ENCODE measurements at places on chromosomes 5 and 9.

DNA sequence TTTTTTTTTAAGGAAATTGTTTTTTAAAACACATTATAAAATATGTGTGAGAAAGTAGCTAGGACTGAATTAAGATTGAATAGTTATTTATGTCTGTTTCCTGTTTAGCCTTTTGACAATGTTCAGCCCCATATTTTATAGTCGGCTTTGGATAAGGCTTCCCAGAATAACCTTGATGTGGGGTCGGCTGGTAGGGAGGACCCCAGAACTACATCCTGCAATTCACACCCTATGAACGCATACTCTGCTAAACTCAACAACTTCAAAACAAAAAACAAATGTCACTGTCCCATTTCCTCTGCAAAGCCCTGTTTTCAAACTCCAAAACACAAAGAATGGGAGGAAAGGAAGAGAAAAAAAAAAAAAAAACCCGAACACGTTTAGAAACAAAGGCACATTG, 63.1 kb downstream of the ARL15 start:
- DNase-seq: no peak

DNA sequence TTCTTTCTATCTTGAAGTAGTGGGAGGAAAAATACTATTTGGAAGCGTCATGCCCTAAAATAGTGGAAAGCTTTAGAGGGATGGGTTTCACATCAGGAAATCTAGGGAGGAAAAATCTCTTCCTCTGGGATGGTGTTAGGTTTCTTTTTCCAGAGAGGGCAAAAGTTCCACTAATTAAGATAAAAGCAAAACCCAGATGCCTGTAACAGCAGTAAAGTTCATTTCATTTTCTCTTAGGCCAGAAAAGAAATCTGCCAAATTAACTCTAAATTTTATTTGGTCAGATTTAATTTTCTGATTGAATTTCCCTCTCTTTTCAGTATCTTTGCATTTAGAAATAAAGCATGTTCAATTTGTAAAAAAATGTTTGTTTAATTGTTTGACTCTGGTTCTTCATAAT, 88.8 kb downstream of the LURAP1L start:
- no peak for DNase-seq

GRCh38 chr5:555058-555623, 30.9 kb upstream of the SLC9A3 start:
- no peak for DNase-seq

DNA sequence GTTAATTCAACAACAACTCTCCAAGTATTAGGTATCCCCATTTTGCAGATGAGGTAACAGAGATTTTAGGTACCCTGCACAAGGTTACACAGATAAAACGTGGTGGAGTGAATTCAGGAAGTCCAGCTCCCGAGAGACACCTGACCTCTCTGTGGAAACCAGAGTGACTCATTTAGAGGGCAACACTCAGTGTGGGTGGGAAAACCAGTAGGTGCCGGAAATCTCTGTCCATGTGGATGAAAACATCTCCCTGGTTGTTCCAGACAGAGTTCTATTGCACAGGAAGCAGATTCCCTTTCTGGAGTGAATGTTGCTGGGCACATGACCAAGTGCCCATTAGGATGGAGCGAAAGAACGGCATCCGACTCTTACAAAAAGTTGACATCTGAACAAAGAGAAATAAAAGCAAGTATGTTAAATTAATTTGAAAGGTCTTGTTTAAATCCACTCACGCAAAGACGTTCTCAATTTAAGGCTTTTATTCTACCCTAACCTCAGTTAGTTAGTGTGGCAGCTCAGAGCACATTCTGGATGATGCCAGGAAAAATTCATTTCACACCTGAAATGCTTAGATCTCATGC, 391.9 kb upstream of the WWC1 start:
- DNase-seq: no peak

DNA sequence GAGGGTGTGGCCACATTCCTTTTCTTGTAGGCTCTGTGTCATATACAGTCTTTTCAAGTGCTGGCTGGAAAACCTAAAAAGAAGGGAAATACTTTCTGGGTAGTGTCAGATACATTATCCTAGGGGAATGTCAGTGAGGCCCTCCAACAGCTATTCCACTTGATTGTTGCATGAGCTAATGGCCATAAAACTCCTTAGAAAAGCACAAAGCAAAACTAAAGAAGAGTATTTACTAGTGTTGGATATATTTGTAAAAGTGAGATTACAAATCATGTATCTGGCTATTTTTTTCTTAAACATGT, 829 bp downstream of the ANXA1 start:
- no peak for DNase-seq

GRCh38 chr9:98596486-98596885, 112.2 kb downstream of the GABBR2 start:
- DNase-seq: no peak

DNA sequence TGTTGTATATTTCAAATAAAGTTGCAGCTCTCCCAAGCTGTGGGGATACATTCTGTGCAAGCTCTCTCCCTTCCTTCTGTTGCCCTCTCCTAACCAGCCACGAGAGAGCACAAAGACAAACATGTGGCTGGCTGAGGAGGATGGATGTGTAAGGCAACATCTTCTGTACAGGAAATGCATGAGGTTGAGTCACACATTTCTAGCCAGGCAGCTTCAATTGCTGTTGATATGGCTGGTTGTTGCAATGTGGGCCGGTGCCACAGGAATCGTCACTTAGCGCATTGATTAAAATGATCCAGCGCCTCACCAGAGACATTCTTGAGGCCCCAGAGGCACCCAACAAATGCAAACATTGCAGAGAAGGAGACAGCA, 207.1 kb downstream of the ICE1 start:
- no peak for DNase-seq

DNA sequence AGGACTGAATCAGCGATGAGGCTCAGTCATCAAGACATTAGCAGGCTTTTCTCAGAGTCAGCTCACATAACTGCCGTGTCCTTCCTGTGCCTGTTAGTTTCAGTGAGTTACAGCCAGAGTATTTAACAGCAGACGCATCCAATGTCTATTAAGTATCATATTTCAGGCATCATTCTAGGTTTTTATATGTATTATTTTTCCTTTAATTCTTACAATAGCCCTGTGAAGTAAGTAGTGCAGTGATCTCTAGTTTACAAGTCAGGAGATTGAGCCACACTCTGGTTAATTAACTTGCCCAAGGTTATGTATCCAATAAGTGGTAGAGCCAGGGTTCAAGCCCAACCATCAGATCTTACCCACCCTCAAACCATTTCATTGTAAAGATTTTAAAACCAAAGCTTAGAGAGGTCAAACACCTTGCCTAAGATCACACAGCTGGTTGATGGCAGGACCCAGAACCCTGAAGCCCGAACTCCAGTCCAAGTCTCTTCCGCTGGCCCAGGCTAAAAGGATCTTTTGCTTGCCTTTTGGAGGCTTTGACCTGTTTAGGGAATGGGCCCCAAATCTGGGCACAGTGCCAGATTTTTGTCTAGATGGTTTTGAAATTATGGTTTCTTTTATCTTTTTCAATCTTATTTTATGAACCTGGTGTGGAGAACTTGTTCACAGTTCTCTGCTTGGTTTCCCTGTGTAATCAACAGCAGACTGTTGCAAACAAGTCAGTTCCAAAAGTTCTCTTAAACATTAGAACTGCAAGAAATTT, 261.2 kb upstream of the CLINT1 start:
- DNase-seq: no peak

DNA sequence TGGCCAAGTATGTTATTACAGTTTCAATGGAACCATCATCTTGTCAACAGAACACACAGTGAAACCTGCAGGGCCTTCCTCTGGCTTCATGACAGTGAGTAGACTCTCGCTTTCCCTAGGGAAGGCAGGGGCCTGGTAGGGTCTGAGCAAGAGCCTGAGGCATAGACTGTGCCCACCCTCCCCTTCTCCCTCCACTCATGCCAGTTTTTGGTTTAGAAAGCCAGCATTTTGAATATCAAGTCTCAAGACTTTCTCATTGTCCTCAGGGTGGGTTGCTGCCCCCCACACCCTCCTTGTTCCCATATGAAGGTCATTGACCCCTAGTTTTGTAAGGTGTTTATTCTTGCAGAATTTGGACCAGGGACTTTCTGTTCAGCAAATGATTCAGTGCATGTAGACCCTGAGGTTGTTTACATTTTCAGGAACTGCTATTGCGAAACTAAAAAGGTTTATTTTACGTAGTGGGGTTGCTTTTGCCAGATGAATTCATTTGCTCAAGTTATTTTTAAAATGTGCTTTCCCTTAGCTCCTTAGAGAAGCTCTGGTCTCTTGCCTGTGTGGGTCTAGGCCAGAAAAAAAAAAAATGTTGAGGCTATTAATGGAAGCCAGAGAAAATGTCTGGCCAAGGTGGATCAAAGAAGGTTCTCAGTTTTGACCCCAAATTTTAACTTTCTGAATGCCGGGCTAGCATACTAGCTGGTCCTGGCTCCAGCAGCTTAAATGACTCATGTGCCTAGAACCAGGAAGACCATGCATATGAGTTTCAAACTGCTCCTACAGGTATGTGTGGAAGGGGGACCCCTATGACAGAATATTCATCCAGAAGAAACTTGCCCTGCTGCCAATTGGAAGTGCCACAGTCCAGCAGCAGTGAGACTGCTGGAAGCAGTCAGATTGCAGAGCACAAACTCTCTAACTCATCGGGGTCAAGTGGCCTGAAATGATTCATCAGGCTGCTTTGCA, 10.1 kb upstream of the MOB3B start:
- peak; percentile 55 for DNase-seq

DNA sequence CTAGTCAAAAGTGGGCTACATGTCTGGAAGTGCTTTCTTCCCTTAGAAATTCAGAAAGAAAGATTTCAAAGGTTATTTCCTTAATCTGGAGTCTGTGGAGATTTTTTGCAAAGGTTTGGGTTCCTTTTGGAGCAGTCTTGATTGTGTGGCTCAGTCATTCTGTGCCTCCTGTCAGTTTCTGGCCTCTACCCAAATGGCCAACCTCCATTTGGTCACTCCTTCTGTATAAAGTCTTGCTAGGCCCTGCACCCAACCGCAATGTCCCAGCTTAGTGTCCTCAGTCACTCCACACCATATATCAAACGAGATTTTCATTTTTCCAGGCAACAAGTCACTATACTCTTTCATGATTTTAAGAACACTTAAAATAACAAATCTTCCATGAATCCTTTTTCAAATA, 199.6 kb downstream of the NTRK2 start:
- DNase-seq: no peak

GRCh38 chr5:122738088-122738487, 36.8 kb upstream of the SNX2 start:
- DNase-seq: no peak

DNA sequence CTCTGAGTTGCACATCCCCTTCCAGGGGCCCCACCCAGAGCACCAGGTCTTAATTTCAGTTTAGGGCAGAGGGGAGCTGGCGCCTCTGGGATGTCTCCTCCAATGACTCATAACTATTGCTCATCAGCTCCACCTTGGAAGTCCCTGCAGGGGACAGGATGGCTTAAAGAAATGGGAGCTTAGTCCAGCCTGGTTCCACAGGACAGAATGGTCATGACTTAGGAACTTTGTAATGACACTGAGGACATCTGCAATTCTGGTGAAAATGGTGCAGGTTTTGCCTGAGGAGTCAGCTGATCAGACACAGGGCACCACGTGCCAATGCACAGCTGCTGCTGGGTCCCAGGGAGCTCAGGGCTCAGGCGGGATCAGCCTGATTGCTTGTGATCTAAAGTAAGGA, 16.4 kb upstream of the PPP1R26 start:
- no peak for DNase-seq

GRCh38 chr9:16873126-16873802, 2.8 kb upstream of the BNC2 start:
- no peak for DNase-seq

DNA sequence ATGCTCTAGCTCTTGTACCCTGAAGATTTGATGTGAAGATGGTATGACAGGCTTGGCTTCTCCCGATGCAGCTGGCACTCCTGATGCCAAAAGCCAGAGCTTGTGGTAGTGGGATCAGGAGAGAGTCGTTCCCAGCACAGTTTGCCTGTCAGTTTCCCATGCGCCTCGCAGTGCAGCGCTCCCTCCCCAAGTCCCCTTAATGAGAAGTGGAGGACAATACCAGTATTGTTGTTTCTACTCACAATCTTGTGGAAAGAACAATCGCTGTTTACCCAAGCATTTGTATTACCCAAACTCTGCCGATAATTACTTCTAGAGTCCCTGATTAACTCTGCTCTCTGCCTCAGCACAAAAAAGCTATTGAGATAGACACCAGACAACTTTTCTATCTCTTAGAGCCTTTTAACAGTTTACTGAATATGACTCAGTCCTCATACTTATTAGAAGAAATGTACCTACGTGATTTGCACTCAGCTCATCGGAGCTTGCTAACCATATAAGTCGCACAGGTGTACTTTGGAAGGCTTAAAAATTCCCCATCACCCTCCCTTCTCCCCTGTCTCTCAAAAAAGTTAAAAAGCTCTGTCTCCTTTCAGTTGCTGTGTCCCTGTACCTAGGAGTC, 283.2 kb upstream of the TMEM161B start:
- peak; percentile 32 for DNase-seq

GRCh38 chr9:105038051-105038450, 110.1 kb upstream of the ABCA1 start:
- no peak for DNase-seq

DNA sequence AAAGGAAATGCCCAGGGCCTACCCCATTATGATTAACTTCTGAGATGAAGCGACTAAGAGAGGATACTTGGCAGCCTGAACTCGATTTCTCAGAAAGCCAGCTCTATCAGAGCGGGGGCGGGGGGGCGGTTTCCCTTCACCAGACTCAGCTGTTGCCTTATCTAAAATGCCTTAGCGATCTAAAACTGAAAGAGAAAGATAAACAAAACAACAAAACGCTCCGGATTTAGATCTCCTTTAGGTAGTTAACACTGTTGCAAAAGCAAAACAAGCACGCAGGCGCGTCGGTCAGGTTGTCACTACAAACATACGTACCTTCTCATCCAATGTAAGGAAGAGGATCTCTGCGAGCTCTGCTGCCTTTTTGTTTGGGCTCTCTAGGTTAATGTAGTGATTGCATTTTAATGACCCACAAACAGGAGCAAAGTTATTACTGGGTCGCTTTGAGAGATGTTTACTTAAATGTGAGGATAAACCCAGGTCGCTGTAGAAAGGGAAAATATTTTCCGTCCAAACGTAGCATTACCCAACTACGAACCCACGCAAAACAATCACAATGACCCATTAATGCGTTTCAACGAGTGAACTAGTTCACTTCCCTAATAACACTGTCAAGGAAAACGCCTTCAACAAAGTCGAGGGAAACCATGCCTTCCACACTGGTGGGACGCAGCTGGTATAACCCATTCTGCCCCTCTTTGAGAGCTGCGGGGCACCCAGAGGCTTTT, 982 bp downstream of the EPB41L4A start:
- no peak for DNase-seq

GRCh38 chr5:76384705-76385104, 18.4 kb upstream of the IQGAP2 start:
- DNase-seq: no peak
